Suprapubic skin (tissue), 4 donors: ENCODE measurements at places on chromosomes 4 and X.

- H3K27me3 ChIP-seq: no peaks in the 10 kb centered on the region
- no peak overlapping the region for H3K4me3 ChIP-seq
- DNase-seq: no peak
- no peaks in the 10 kb centered on the region for H3K4me1 ChIP-seq
- H3K36me3 ChIP-seq: no peaks in the 10 kb centered on the region
- H3K27ac ChIP-seq: no peak overlapping the region
Observed at GRCh38 chrX:55167124-55167803, 52.9 kb upstream of the PAGE5 start.

GRCh38 chr4:184197536-184198082 lies 20.1 kb downstream of the ENPP6 start:
- H3K36me3 ChIP-seq: no peaks in the 10 kb centered on the region
- DNase-seq: no peak
- H3K4me1 ChIP-seq: peaks cover 10% of the 10 kb centered on the region
- H3K27me3 ChIP-seq: no peaks in the 10 kb centered on the region
- no peak overlapping the region for H3K27ac ChIP-seq
- H3K4me3 ChIP-seq: no peak overlapping the region

DNA sequence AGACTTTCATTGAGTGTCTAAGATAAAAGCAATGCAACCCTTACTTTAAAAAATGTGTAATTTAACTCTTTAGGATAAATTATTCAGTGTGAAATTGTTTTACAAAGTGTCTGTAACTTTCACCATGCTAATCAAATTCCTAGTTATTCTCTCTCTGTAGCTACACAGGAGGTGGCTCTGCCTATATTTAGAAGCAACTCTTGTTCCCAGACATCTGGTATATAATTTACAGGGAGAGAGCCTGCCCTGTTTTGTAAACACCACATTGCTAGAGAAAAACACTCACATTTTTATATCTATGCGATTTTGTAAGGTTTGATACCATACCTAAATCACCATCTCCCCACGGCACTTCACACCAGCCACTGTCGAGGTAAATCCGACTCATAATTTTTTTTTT lies 35.5 kb upstream of the SPATA4 start:
- no peaks in the 10 kb centered on the region for H3K27me3 ChIP-seq
- H3K27ac ChIP-seq: no peak overlapping the region
- H3K36me3 ChIP-seq: no peaks in the 10 kb centered on the region
- no peak overlapping the region for H3K4me3 ChIP-seq
- no peak for DNase-seq

DNA sequence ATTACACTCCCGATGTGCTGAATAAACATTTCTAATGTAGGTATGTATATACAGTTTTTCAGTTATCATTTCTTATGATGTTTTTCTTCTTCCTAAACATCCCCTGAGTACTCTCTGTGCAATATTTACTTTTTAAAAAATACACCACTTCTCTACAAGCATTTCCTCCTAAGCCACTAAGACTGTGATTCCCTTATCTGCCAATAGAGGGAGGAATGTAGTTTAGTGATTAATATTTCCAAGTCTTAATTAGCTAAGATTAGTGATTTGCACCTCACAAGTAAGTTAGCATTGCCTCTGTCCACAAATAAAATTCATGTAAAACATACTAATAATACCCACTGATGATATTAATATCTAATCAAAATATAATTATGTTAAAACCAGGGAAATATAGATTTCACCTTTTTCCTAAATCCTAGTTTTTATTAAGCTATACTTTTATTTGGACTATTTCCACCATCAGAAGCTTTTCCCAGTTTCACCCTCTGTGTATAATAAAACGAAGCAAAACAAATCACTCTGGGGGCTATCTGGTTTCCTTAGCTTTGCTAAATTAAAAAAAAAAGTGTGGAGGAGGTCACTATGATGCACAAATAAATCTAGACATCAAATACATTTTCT lies 909.1 kb downstream of the FAT4 start:
- no peaks in the 10 kb centered on the region for H3K36me3 ChIP-seq
- no peak for DNase-seq
- H3K27me3 ChIP-seq: no peaks in the 10 kb centered on the region
- no peak overlapping the region for H3K27ac ChIP-seq

DNA sequence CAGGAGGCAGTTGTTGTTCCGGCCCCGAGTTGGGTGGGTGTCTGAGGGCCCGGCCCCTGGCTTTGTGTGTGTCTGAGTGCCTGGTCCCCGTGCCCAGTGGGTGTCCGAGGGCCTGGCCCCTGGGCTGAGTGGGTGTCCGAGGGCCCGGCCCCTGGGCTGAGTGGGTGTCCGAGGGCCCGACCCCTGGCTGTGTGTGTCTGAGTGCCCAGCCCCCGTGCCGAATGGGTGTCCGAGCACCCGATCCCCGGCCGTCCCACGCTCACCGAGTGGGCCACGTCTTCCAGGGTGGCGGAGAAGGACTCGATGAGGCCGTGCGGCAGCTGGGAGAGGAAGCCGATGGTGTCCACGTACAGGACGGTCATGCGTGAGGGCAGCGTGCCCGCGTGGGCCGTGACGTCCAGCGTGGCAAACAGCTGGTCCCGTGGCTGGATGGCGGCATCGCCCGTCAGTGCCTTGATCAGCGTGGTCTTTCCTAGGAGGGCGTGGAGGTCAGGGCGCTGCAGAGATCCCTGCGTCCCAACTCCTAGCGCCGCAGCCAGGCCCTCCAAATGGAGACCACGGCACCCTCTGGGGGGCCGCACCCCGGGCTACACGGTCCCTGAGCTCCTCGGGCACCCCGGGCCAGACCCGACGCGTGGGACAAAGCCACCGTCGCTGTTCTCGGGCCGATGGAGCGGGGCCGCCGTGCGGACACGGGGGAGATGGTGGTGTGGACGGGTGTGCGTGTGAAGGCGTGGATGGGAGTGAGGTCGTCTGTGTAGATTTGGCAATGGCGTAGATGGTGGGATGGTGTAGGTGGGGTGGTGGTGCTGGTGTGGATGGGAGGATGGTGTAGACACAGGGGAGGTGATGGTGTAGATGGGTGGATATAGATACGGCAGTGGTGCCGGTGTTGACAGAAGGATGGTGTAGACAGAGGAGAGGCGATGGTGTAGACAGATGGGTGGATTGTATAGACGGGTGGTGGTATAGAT lies 7.2 kb downstream of the GTPBP6 start:
- H3K27ac ChIP-seq: no peak overlapping the region
- no peak overlapping the region for H3K4me3 ChIP-seq
- peaks cover 79% of the 10 kb centered on the region for H3K36me3 ChIP-seq
- no peaks in the 10 kb centered on the region for H3K4me1 ChIP-seq
- peak; percentile 58 for DNase-seq
- H3K27me3 ChIP-seq: no peaks in the 10 kb centered on the region

- H3K27ac ChIP-seq: no peak overlapping the region
- H3K4me1 ChIP-seq: peaks cover 12% of the 10 kb centered on the region
- H3K27me3 ChIP-seq: no peaks in the 10 kb centered on the region
- no peaks in the 10 kb centered on the region for H3K36me3 ChIP-seq
- H3K4me3 ChIP-seq: no peak overlapping the region
Observed at GRCh38 chr4:48193921-48194468, 59.9 kb upstream of the TXK start.

- H3K27me3 ChIP-seq: no peaks in the 10 kb centered on the region
- H3K27ac ChIP-seq: no peak overlapping the region
Observed at GRCh38 chr4:5783486-5783885, 72.5 kb downstream of the EVC start.

- no peak for DNase-seq
- no peak overlapping the region for H3K4me3 ChIP-seq
- H3K27ac ChIP-seq: no peak overlapping the region
Observed at GRCh38 chr4:57190601-57191481, 80.7 kb upstream of the IGFBP7 start.

- no peak overlapping the region for H3K27ac ChIP-seq
- no peak overlapping the region for H3K4me3 ChIP-seq
- peaks cover 28% of the 10 kb centered on the region for H3K36me3 ChIP-seq
- no peaks in the 10 kb centered on the region for H3K27me3 ChIP-seq
- peaks cover 3% of the 10 kb centered on the region for H3K4me1 ChIP-seq
- no peak for DNase-seq
Observed at GRCh38 chr4:145132511-145133098, 34.5 kb downstream of the ABCE1 start.

DNA sequence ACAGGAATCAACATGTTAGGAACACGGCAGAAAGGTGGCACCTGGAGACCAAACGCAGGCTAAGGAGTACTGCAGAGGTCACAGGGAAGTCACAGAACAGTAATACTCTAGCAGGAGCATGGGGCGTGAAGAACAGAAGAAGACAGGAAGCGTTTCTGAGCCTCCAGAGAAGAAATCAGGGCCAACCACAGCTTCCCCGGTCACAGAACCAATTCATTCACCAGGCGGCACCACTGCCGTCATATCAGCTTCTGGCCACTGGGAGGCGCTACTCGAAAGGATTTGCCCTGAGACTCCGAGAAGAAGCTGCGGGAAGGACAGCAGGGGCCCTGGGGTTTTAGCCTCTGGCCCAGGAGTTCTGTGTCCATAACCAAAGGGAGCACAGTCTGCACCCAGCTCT lies 78.0 kb upstream of the DRD5 start:
- H3K4me3 ChIP-seq: no peak overlapping the region
- H3K4me1 ChIP-seq: peaks cover 5% of the 10 kb centered on the region
- no peak overlapping the region for H3K27ac ChIP-seq
- no peaks in the 10 kb centered on the region for H3K27me3 ChIP-seq
- DNase-seq: peak; percentile 75

GRCh38 chr4:55609393-55609866 lies 17.4 kb upstream of the PDCL2 start:
- H3K4me1 ChIP-seq: peaks cover 7% of the 10 kb centered on the region
- no peaks in the 10 kb centered on the region for H3K27me3 ChIP-seq
- peak overlapping the region; percentile 3 for H3K4me3 ChIP-seq

- H3K27ac ChIP-seq: no peak overlapping the region
- H3K36me3 ChIP-seq: peaks cover 2% of the 10 kb centered on the region
- no peaks in the 10 kb centered on the region for H3K4me1 ChIP-seq
- H3K4me3 ChIP-seq: no peak overlapping the region
Observed at GRCh38 chr4:169127314-169127713, 117.3 kb upstream of the CBR4 start.

DNA sequence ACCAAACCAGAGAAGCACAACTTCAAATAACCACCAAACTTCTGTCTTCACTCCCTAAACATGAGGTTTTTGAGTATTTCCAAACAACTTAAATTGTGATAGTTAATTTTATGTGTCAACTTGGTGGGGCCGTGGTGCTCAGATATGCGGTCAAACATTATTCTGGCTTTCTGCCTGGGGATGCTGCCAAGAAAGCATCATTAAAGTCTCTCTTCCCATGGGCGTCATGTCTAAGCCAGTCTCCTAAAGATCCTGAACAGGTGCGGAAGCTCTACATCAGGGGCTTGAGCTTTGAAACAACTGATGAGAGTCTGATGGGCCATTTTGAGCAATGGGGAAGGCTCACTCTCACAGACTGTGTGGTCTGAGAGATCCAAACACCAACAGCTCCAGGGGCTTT lies 24.1 kb upstream of the SOD3 start:
- H3K36me3 ChIP-seq: no peaks in the 10 kb centered on the region
- no peaks in the 10 kb centered on the region for H3K27me3 ChIP-seq
- peaks cover 4% of the 10 kb centered on the region for H3K4me1 ChIP-seq
- no peak overlapping the region for H3K4me3 ChIP-seq
- no peak for DNase-seq
- no peak overlapping the region for H3K27ac ChIP-seq

- H3K4me3 ChIP-seq: no peak overlapping the region
Observed at GRCh38 chr4:10003666-10004065, 17.6 kb downstream of the SLC2A9 start.

GRCh38 chr4:40466789-40467188 lies 131.7 kb downstream of the CHRNA9 start:
- no peak for DNase-seq
- peaks cover 6% of the 10 kb centered on the region for H3K36me3 ChIP-seq
- no peaks in the 10 kb centered on the region for H3K4me1 ChIP-seq
- H3K27ac ChIP-seq: no peak overlapping the region
- no peak overlapping the region for H3K4me3 ChIP-seq

- peaks cover 14% of the 10 kb centered on the region for H3K4me1 ChIP-seq
- H3K27ac ChIP-seq: peak overlapping the region; percentile 94
- H3K36me3 ChIP-seq: no peaks in the 10 kb centered on the region
Observed at GRCh38 chrX:71365356-71365874, 742 bp upstream of the TAF1 start.

DNA sequence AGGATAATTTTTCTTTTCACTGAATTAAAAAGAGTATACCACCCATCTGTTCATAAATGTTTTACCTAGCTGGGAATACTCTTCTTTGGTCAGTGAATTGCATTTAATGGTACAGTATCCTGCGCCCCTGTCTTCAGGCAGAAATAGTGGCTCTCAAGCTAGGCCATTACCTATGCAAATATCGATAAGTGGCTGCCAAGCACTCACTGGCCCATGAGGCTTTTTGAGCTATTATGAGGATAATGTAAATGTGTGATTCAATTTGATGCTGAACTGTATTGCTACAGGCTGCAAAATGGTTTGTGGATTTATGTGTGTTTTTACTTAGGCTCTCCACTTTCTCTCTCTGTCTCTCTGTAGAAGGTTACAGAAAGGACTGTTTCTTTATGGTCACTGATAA lies 30.1 kb upstream of the MTMR1 start:
- no peak for DNase-seq
- no peak overlapping the region for H3K27ac ChIP-seq
- H3K36me3 ChIP-seq: peaks cover 15% of the 10 kb centered on the region

- no peak overlapping the region for H3K27ac ChIP-seq
- H3K27me3 ChIP-seq: no peaks in the 10 kb centered on the region
- no peak for DNase-seq
- H3K36me3 ChIP-seq: no peaks in the 10 kb centered on the region
- no peak overlapping the region for H3K4me3 ChIP-seq
- peaks cover 3% of the 10 kb centered on the region for H3K4me1 ChIP-seq
Observed at GRCh38 chr4:100881283-100881682, 363.5 kb upstream of the EMCN start.

GRCh38 chrX:48747415-48748016 lies 14.0 kb upstream of the GLOD5 start:
- H3K36me3 ChIP-seq: no peaks in the 10 kb centered on the region
- H3K4me1 ChIP-seq: no peaks in the 10 kb centered on the region
- no peak for DNase-seq
- no peaks in the 10 kb centered on the region for H3K27me3 ChIP-seq
- no peak overlapping the region for H3K27ac ChIP-seq

DNA sequence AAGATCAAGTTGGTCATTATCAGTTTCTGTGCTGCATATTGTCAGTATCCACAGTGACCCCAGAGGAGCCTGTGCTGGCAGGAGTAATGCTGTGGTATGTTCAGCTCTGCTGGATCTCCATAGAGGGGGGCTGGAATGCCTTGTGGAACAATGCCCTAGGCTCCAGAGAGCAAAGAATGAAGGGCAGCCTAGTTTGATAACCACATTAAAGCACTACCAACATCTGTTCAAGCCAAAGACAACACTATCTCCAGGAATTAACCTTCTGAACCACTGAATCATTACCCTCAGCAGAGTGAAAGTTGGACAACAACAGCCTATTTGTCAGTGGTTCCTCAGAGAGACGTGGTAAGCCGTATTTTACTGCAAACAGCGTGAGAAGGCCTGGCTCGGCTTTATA lies 192.3 kb upstream of the CXorf66 start:
- H3K27me3 ChIP-seq: no peaks in the 10 kb centered on the region
- H3K4me1 ChIP-seq: no peaks in the 10 kb centered on the region
- H3K27ac ChIP-seq: no peak overlapping the region
- no peak for DNase-seq
- no peaks in the 10 kb centered on the region for H3K36me3 ChIP-seq
